ENCODE measurements at places on chromosomes 16 and 17.

GRCh38 chr16:74224828-74225612 lies 71.6 kb upstream of the PSMD7 start:
- peak; percentile 12 for DNase-seq

GRCh38 chr17:63420868-63421680 lies 25.0 kb downstream of the CYB561 start:
- no peak for DNase-seq

- DNase-seq = peak; percentile 43
Observed at GRCh38 chr17:55295411-55296170, 30.8 kb downstream of the HLF start.

DNA sequence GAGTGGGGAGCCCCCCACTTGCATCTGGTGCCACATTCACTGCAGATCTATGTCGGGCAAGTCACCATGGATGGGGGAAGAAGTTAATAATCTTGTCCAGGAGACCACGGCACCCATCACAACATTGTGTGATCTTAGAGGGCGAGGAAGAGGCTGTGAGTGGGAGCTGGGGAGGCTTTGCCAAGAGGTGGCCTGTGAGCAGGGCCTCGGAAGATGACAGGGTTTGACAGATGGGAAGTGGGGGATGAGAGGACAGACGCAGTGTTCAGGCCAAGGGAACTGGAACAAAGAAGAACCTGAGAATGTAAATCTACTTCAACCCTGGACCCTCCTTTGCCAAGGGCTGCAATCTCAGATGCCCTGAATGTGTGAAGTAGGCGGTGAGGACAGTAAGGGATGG lies 12.4 kb downstream of the ACE start:
- DNase-seq = no peak

DNA sequence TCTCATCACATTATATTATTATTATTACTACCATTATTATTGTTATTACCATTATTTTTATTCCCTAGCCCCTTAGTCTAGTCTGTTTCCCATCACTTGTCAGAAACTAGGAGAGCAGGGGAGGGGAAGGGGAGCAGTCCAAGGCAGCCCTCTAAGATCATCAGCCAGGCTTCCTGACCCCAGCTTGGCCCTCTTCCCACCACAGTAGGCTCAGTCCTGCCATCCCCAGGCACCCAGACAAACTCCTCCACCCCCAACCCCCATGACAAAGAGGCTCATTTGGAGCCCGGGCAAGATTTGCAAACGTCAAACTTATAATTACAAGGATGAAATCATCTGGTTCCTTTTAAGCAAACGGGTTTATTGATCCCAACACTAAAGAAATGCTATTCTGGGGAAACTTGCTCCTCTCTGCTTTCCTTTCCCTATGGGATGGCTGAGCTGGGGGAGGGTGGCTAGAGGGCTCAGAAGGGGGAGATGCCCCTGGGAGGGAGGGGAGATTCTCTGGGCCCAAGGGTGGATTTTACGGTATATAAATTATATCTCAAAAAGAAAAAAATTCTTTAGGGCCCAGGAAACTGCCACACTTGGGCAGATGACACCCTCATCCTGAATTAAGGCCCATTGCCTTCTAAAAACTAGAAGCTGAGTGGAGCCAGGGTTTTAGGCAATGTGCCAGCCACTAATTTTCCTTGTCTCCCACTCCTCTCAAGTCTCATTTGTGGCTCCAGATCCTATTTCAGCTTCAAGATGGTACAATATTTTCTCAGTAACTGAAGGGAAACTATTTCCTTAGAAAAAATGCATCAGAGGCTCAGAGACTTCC lies 4.4 kb upstream of the CBFB start:
- no peak for DNase-seq

DNA sequence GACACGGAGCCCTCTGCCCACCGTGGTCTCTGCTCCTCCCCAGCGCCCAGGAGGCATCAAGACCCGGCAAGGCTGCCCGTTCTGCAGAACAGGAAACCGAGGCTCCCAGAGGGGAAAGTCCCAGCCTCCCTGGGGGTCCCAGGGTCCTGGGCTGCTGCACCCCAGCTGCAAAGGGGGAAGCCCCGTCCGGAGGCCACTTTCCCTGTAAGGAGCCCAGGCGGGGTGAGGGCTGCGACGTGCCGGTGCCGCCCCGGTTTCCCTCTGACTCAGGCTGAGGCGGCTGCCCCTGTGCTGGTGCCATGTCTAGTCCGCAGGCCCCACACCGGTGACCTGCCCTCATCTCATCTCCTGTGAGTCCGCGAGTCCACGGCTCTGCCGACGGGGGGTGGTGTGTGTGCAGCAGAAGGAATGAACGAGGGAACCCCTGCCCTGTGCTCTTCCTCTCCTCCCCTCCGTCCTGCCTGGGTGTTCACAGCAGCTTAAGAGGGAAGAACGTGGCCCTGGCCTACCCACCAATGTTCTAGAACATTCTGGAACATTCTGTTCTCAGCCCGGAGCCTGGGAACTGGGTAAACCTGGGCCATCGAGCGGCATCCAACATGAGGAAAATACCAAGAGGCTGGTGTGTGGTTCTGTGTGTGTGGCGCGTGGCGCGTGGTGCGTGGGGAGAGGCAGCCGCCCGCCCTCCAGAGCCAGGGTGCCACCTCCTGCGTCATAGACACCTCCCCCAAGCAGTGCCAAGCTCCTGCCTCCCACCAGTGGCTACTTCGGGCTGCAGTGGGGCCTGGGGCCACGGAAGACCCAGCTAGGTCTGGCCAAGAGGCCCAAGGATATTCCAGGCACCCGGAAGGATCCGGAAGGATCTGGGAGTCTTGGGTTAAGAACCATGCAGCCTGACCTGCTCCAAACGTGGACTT lies 7.0 kb upstream of the CBFA2T3 start:
- DNase-seq = no peak

- DNase-seq = no peak
Observed at GRCh38 chr17:79478841-79479240, 132.0 kb downstream of the RBFOX3 start.

DNA sequence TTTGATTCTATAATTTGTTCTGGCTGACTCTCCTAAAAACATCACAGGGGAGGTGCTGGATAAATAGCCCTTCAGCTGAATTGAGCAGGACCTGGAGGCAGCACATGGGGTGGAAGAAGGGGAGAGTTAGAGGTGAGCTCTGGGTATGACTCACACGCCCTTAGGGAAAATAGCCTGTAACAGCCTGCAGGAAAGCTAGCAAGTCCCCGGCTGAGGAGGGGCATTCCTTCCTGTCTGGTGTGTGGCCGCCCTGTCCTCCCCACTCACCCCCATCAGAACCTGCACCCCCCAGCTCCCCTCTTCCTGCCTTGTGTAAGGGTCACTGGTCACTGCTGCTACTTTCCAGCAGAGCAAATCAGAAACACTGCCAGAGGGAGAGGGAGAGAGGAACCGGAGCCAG lies 187.4 kb downstream of the C16orf95 start:
- no peak for DNase-seq

DNA sequence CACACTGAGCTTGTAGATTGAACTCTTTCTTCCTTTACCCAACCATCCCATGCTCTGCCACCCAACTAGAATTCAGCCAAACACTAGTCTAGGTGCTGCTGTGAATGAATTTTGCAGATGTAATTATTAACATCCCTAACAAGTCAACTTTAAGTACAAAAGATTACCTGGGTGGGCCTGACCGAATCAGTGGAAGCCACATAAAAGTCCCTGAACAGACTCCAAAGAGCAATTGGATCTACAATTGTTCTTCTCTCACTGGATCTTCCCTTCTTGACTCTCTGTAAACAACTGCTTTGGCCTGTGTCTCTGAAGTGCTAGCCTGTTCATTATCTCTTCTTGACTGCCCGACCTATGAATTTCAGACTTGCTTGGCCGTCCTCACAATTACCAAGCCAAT lies 67.9 kb downstream of the PMP22 start:
- DNase-seq = no peak

DNA sequence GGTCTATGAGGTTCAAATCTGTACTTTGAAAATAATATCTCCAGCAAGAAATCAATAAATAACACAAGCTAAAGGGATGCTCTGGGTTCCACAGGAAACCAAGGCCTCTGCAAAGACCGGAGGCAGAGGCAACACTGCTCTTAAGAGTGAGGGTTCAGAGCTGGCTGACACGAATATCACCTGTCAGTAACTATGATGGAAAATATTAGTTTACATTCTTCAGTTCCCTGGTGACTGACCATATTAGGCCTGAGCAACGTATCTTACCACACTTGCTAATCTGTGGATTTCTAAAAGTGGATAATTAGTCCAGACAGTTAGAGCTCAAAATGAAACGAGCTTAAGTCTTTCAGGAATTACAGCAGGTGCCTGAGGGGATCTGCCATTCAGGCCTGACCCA lies 459.3 kb downstream of the HS3ST3B1 start:
- DNase-seq = no peak

GRCh38 chr16:84194470-84195200 lies 3.7 kb downstream of the ADAD2 start:
- DNase-seq = no peak

- peak; percentile 79 for DNase-seq
Observed at GRCh38 chr16:67847064-67847861, at the start of gene CENPT. Gene CENPT, minus strand, starts transcription at chr16:67847693. Its CDS starts 13,834 bp downstream, at chr16:67833859.

DNA sequence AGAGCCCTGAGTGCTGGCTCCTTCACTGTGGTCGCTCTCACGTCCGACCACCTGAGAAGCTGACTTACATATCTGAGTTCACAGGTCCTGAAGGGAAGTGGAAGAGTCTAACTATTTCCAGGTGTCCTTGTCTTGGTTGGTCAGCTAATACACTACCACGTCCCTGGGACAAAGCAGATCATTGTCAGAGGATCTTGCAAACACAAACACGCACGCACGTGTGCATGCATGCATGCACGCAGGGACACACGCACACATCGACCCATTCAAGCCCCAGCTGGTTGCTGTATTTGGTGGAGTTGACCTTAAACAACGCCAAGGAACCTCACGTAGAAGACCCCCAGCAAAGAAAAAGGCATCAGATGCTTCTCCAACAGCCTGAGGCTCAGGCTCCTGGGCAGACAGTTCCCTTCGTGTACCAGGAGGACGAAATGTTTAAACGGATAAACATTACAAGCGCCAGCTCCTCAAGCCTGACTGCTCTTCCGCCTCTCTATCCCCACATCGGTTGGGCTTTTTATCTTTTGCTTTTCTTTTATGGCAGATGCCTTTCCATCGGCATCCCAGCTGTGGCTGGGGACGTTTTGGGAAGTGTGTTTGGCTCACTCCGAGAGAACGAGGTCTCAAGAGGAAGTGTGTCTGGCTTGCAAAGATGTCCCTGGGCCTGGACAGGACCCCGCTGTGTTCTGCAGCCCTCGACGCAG lies 95.8 kb downstream of the TBC1D16 start:
- no peak for DNase-seq

GRCh38 chr16:31010585-31011325 lies at the start of gene STX1B:
Gene STX1B, minus strand, starts transcription at chr16:31010638. Its CDS starts 242 bp downstream, at chr16:31010396.
- no peak for DNase-seq
